ENCODE measurements at places on chromosomes 16 and 17.

DNA sequence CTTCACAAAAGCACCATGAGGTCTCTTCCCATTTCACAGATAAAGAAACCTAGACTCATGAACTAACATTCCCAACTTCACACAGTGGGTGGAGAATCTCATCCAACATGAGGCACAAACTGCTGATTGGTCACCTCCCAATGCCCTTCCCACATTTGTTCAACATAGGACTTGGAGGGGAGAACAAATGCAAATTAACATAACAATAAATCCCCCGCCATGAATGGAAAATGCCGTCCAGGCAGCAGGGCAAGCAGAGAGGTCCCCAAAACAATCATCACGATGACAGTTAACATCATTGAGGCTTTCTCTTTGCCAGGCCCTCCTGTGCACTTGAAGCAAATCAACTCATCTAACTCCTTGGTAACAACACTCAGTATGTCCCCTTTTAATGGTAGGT is 185.3 kb downstream of the TMEM132E start:
- no peak for DNase-seq

GRCh38 chr17:36608794-36609497 is 7.6 kb downstream of the MRM1 start:
- DNase-seq, result no peak

DNA sequence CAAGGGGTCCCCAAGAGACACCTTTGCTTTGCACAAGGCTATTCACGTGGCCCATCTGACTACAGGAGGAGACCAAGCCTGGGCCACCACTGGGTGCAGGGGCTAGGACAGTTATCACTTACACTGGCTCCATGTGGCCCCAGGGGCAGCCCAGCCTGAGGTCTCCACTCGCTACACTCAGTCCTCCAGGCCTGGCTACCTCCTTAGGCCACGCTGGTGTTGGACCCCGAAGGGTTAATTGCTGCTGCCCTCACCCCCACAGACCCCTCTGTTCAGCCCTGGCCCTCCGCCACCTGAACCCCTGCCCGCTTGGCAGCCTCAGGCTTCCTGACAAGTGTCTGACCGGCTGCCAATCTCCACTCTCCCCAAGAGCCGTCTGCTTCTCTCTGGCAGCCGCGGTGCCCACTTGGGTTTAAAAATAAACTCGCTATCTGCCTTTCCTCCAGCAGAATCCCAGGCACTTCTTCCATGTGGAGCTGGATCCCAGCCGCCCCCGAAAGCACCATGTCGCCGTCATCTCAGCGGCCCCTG is 27.8 kb downstream of the ADAM11 start:
- no peak for DNase-seq

DNA sequence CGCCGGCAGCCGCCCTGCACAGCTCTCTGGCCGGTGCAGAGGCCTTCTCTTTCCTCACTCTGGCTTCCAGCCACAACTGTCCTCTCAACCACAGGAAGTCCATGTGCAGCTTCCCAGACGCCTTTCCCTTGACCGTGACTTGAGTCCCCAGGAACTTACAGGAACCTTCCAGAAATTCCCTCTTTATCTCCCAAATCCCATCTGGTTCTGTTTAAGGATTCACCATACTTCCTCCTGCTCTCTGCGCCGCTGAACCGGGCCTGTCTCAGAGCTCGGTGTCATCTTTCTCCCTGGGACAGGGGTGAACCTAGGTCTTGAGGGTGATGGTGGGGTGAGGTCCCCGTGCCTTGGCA is 65.2 kb upstream of the ZNF469 start:
- no peak for DNase-seq

GRCh38 chr16:12178251-12178990 is 201.9 kb downstream of the SNX29 start:
- DNase-seq, result no peak

- DNase-seq, result no peak
Measured at GRCh38 chr16:89615596-89616090, 2.2 kb downstream of the DPEP1 start.

- DNase-seq, result no peak
Measured at GRCh38 chr16:9139965-9140364, 48.5 kb downstream of the HAPSTR1 start.

GRCh38 chr17:11135819-11136218 is 105.2 kb upstream of the SHISA6 start:
- DNase-seq, result no peak

- DNase-seq, result no peak
Measured at GRCh38 chr17:33932996-33933395, 322.1 kb upstream of the CCL2 start.

- DNase-seq, result no peak
Measured at GRCh38 chr16:10601444-10602408, 21.3 kb upstream of the EMP2 start.

GRCh38 chr16:10387188-10387617 is 1.3 kb downstream of the ATF7IP2 start:
- no peak for DNase-seq

DNA sequence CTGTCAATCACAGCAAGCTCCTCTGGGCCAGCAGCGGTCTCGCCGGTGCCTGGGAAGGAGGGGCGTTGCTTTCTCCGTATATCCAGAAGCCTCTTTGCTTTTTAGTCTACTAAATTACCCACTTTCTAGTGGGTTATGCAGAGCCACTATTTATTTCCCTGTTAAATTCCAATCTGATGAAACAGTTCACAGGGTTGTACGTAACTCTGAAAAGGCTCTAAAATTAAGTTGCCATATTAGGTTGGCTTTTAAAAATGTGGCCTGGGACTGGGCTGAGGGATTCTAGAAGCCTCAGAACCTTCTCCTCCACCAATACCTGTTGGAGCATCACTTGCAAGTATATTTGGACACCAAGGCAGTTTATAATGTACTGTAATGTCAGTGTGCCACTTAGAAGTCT is 27.2 kb downstream of the MARCHF10 start:
- DNase-seq, result no peak

DNA sequence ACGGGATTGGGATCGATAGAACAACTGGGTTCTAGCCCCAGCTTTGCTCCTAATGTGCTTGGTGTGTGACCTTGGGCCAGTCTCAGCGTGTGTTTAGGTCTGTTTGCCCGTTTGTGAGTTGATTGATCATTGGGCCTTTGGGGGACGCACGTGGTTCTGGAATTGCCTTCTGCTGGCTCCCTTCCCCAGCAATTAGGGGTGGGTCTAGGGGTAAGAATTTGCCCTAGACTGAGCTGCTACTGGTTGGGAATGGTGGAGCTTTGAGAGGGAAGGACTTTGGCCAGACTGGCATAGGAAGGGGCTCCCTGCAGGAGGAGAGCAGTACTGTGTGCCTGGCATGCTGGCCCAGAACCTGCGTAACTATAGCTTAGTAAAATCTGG is 1.5 kb downstream of the SPNS2 start:
- no peak for DNase-seq

- DNase-seq, result no peak
Measured at GRCh38 chr17:2068519-2069051, 13.7 kb downstream of the HIC1 start.

GRCh38 chr16:25092441-25092840 is 19.1 kb upstream of the LCMT1 start:
- no peak for DNase-seq

GRCh38 chr16:79381603-79382042 is 218.9 kb downstream of the MAF start:
- no peak for DNase-seq

GRCh38 chr16:64370112-64370511 is 751.8 kb downstream of the CDH11 start:
- no peak for DNase-seq

GRCh38 chr17:8105957-8106398 is 12.3 kb downstream of the ALOXE3 start:
- DNase-seq, result no peak

DNA sequence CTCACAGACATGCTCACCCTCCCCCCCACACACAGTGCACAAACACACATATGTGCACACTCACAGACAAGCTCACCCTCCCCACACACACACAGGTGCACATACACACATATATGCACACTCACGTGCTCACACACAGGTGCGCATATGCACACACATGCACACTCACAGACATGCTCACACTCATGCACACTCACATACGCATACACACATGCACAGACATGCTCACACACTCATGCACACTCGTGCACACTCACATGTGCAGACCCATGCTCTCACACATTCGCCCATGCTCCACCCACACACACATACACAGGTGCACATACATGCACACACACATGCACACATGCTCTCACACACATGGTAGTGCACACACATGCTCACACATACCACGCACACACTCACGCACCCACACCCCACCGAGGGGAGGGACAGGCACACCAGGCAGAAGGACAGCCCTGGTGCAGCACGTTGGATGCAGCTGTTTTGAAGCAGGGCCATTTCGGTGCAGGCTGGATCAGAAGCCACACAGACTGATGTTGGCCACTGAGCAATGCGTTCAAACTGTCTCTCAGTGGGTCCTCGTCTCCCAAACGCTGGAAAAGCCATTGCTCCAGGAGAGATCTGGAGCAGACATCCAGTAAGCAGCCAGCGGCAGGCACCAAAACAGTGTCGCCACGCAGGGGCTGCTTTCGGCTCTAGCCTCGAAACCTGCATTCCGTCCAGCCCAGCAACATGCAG is 86.2 kb upstream of the ZNF469 start:
- DNase-seq, result no peak

- no peak for DNase-seq
Measured at GRCh38 chr17:75691801-75692626, 24.9 kb downstream of the SAP30BP start.

DNA sequence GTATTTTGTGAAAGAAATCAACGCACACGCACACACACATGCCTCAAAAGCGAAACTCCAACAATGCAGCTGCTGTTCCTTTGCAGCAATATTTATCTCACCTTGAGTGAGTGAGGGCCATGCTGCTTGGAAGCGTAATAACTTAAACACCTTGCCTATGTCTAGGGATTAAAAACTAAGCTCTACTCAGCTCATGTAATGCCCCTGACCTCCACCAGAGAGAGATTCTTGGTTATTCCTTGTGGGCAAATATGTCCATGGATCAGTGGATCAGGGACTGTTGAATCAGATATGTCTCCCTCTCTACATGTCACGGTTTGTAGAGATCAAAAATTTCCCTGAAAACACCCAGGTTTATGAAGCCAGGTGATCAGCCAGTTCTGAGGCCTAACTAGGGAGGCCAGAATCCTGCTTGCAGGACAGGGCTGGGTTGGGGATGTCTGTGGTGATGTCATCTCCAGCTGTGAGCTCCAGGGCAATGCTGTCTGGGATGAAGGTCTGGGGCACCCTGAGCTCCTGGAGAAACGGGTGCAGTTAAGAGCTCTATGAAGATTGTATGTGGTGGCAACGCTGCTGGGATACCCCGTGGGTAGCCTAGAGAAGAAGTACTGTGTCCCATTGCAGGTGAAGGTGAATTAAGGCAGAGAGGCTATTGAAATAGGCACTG is 149.4 kb downstream of the KCNJ12 start:
- DNase-seq, result no peak

DNA sequence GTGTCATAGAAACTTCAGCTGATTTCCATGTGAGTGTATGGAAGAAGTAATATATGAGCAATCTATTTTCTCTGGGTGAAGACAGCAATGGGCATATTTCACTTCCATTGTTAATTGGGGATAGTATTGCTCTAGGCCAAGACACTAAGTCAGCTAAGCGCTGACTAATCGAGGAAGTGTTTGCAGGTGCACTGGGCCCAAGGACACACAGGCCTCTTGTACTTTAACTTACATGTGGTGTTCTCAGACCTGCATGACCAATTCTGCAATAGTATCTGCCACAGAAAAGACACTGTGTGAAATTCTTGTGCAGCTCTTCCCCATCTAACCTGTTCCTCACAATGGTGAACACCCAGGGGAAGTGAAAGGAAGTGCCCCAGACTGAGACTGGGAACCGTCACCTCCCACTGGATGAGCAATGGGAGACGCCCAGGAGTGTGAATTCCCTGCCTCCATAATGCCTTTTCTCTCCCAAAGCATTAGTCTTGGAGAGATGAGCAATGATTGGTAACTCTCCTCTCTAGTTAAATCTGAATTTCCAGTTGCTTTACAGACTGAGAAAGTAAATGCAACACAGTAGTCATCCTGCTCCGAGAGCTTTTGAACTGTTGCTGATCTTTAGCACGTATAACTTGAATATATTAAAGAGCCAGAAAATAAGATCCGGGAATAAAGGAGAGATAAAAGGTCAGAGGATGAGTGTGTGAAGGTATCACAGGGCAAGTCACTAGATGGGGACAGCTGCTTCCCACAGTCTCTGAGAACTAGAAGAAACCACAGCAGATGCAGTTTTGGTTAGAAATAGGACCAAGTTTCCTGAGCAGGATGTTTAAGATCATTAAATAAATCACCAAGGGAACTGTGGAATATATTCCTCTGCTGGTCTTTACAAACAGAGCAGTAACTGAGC is 82.6 kb downstream of the CDK5R1 start:
- no peak for DNase-seq
